NCI-H2171 treated with DMSO at 0.1 percent for 48 hours (cell line): ENCODE measurements at places on chromosomes 11 and 22.
A peak's percentile ranks its signal among the peaks of the same experiment; 100 is the strongest.

GRCh38 chr11:76627606-76628005 is 42.9 kb downstream of the LRRC32 start:
- DNase-seq: no peak

DNA sequence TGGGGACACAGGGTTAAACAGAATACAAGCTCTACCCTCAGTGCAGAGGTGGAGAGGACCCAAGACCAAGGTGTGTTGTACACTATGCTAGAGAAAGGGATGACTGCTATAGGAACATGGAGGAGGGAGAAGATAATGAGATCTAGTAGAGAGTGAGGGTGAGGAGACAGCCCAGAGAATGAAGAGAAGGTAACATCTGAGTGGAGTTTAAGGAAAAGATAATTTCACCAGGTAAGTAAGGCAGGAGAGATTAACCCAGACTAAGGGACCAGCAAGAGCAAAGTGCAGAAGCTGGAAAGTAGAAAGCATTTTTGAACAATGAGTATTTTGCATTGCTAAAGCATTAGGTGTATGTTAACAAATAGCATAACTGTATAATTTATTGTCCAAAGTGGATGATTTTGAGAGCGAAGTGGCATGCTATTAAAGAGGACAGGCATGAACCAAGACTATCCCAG is 128.8 kb downstream of the RASSF10 start:
- DNase-seq: no peak

- no peak for DNase-seq
Measured at GRCh38 chr22:23100124-23100801, 29.9 kb downstream of the GNAZ start.

- DNase-seq: no peak
Measured at GRCh38 chr11:34789196-34789834, 126.9 kb downstream of the APIP start.

DNA sequence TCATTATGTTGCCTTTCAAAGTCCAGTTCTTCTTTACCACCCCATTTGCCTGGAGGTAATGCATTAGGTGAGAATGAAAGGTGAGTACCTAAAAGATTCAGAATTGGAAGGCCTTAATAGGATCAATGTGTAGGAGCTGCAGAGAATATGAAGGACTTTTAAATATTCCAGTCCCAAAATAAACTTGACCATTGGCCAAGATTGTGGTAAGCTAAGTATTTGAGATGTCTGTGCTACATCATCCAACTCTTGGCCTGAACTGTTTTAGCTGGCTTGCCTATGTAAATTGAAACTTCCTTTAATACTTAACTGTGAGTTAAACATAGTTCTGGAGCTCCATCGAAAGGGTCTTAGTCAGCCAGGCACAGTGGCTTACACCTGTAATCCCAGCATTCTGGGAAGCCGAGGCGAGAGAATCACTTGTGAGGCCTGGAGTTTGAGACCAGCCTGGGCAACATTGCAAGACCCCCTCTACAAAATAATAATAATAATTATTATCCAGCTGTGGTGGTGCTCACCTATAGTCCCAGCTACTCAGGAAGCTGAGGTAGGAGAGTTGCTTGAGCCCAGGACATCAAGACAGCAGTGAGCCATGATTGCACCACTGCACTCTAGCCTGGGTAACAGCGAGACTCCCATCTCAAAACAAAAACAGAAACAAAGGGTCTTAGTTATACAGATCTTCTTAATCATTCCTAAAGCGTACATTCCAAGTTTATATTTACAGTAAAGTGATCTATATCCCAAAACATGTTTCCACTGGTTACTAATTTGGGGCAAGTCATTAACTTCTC is 29.8 kb downstream of the MTMR3 start:
- DNase-seq: no peak

GRCh38 chr11:88327462-88328143 is 9.9 kb downstream of the CTSC start:
- no peak for DNase-seq

DNA sequence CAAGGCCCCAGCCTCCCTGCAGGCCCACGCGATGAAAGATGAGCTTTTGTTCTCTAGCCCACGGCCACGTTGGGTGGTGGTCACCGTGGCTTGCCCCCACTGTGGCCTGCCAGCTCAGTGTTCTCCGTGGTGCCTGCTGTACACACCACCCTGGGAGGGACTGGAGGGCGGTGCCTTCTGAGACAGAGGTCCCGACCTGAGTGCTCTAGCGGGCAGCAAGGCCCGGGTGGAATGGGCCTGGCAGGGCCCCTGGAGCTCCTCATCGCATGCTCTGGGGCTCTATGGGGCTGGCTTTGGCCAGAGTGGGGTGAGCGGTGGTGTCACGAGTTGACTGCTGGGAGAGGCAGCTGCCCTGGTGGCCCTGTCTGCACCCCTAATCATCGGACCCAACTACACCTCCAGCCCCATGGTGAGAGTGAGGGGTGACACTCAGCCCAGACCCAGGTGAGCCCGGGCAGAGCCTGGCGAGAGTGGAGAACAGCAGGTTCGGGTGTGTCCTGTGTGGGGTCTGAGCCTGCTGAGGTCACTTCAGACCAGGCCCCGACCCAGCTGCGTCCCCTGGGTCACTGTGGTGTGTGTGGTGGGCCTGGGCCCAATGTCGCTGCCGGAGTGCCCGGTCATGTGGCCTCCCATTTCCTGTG is 541.9 kb downstream of the TBC1D22A start:
- DNase-seq: no peak

DNA sequence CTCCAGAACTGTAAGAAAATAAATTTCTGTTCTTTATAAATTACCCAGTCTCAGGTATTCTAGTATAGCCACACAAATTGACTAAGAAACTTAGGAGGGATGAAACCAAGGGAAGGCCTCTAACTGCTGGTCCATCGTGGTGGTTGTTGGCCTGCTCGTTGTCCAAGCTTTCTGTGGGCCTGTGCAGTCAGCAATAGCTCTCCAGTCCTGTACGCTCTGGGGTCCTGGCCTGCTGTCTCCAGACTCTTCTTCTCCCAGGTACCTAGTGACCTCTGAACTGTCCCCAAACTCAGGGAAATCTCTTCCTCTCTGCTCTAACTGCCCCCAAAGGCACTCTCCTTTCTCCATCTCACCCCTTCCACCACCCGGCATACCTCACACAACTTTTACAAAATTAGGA is 5.7 kb upstream of the VSIG10L2 start:
- no peak for DNase-seq

GRCh38 chr22:50419116-50419515 is 55.7 kb downstream of the SBF1 start:
- no peak for DNase-seq

GRCh38 chr11:46333394-46333947 is 13.8 kb upstream of the DGKZ start:
- DNase-seq: no peak

- DNase-seq: no peak
Measured at GRCh38 chr22:48070083-48070482, 1307.6 kb downstream of the TBC1D22A start.

DNA sequence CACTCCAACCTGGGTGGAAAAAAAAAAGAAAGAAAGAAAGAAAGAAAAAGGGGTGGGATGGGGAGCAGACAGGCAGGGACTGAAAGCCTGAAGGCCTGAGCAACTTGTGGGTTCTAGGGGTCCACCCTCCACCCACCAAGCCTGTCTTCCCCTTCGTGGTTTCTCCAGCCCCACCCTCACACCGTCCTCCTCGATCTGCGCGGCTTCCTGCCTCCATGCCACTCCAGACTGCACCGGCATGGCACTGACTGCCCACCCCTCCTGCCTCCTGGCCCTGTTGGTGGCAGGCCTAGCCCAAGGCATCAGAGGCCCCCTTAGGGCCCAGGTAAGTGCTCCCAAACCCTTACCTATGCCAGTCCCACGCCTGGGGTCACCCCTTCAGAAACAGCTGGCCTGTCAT is at the start of gene CTSW:
Gene CTSW (plus strand): TSS at position 221 of the 400 bp plus-strand sequence. CDS start 18 bp downstream, at position 239.
- DNase-seq: no peak

GRCh38 chr11:81421251-81421860 is 1312.3 kb downstream of the FAM181B start:
- no peak for DNase-seq

DNA sequence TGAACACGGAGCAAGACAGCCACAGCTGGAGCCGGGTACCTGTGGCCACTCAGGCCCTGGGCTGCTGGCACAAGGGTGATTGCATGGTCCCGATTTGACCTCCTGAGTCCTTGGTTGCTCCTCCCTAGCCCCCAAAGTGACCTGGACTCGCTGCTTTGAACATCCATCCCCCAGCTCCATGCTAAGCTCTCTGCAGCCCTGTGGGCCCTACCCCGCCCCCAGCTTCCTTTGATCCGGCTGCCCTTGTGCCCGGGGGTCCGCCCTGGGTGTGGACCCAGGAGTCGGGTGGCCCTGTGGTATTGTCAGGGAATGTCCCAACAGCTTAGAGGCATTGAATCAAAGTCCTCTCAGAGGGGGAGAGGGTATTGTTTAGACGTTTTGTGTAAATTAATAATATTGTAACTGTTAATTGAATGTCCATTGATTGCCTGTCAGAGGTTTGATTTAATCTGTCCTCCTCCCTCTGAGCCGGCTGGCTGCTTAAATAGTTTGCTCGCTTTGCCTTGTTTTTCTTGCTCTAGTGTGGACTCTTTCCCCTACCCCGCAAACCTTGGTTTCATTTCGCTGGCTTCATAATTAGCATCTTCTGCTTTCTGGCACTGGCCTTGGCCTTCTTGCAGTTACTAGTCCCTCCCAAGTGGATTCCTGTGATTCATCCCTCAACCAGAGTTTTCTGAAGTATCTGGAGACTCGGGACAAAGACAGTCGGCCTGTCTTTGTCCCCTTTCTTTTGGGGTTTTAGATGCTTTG is 20.7 kb downstream of the GRIK4 start:
- DNase-seq: no peak

GRCh38 chr22:19599626-19600243 is 75.5 kb upstream of the CLDN5 start:
- no peak for DNase-seq

- no peak for DNase-seq
Measured at GRCh38 chr11:124896071-124896750, 1.5 kb downstream of the ROBO4 start.

DNA sequence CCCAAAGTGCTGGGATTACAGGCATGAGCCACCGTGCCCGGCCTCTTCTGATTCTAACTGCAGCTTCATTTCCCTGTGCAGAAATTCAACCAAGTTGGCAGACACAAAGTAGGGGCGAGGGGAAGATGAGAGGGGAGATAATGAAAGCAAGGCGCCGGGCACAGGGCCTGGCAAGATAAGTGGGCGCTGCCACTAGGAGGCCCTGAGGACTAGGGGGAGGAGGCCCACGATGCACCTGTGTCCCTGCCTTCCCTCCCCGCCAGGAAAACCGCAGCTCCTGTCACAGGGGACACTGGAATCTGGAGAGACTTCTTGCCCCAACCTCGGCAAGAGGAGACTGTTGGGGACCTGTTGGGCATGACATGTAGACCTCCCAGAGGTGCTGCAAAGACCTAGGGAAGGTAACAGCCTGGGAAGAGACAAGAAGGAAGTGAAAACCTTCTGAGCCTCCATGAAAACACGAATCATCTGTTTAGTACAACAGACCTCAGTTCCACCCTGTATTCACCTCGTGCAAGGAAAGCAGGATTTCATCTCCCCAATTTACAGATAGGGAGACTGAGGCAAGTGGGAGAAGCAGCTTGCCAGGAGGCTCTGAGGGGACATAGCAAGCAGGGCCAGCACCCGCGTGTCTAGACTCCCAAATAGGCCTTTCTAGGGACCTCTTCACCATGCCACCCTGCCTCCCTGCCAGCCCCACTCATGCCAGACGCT is 3.1 kb upstream of the LGALS1 start:
- no peak for DNase-seq

- DNase-seq: no peak
Measured at GRCh38 chr22:18069041-18069440, 8.7 kb upstream of the PEX26 start.

DNA sequence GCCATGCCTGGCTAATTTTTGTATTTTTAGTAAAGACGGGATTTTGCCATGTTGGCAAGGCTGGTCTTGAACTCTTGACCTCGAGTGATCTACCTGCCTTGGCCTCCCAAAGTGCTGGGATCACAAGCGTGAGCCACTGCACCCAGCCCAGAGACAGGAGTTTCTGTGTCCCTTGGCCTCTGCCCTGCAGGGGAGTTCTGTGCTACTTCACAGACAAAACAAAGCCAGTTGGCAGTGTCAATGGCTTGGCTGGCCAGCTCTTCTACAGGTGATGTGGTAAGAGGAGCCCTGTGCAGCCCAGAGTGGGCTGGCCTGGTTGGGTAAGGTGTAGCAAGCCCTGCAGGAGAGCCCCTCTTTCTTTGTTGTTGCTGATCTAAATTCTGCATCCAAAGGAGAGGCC is 60.5 kb upstream of the SHISAL1 start:
- DNase-seq: no peak

GRCh38 chr11:118211006-118211405 is 13.8 kb downstream of the JAML start:
- DNase-seq: peak; percentile 2

DNA sequence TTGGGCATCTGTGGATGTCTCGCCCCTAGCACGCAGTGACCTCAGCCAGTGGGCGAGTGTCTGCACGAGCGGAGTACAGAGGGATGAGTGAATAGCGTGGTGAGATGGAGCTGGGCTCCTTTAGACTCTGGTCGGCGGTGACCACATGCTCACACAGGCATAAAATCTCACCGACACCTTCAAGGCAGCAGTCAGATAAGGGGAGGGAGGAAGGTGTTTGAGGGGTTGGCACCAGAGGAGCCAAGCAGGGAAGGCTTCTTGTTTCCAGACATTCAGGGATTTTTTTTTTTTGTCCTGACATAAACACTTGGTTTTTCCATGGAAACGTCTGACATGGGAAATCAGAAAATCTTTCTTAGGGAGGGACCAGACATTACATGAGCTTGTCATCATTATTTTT is 35.8 kb downstream of the GRIK4 start:
- DNase-seq: no peak

- DNase-seq: no peak
Measured at GRCh38 chr11:67349036-67349435, 4.3 kb downstream of the POLD4 start.

- DNase-seq: peak; percentile 54
Measured at GRCh38 chr11:30586251-30587144, at the start of gene MPPED2. TSS of gene MPPED2 (minus strand) at chr11:30586353. CDS start at chr11:30580373, 5,980 bp downstream.

- DNase-seq: no peak
Measured at GRCh38 chr11:126502159-126502558, 146.7 kb downstream of the ST3GAL4 start.

- no peak for DNase-seq
Measured at GRCh38 chr22:50084080-50084477, 1.1 kb downstream of the MLC1 start.

DNA sequence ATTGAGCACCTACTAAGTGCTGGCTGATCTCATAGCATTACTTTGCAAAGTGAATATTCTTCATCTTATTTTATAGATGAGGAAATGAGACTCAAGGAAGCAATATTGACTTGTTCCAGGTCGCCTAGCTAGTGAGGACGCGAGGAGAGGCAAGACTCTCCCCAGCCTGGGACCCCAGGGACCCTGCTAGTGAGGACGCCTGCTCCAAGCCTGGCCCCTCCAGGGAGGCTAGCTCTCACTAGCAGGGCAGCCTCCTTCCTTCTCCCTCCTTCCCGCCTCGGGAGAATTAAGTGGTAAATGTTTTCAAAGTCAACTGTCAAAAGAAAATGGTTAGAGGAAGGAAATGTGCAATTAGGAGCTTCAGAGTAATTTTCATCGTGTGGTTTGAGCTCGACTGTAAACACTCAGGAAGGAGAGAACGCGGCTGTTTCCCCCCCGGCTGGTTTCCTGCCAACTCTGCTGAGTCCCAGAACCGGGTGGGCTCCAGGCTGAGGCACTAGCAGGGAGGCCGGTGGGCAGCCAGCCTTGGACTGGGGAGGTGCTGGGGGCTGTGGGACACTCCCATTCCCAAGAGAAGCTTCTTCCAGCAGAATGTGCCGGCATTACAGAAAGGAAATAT is 17.9 kb downstream of the MYEOV start:
- DNase-seq: no peak

GRCh38 chr22:36257948-36258670 is 5.2 kb downstream of the APOL1 start:
- DNase-seq: no peak

- no peak for DNase-seq
Measured at GRCh38 chr11:76288166-76288980, 82.1 kb upstream of the WNT11 start.
